Prostate gland (tissue), 2 donors: ENCODE measurements at places on chromosomes 7 and 10. TPM values are rescaled to one million over a fixed set of nuclear protein-coding genes. Genes with fewer than 3 reads are reported as not detected.

DNA sequence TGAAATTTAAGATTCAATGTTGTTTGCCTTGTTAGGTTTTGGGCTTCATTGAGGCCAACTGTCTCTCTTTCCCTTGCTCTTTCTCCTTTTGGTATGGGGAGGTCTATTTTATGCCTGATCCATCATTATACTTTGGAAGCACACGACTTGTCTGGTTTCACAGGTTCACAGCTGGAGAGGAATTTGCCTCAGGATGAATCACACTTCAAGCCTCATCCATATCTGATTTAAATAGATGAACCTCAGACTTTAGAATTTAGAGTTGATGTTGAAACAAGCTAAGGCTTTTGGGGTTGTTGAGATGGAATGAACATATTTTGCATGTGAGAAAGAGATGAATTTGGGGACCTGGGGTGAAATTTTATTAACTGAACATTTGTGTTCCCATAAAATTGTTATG, 150.5 kb upstream of the IGFBP3 start:
- no peak for DNase-seq

GRCh38 chr7:74282748-74283459, 6.3 kb upstream of the CLIP2 start:
- no peak for DNase-seq

DNA sequence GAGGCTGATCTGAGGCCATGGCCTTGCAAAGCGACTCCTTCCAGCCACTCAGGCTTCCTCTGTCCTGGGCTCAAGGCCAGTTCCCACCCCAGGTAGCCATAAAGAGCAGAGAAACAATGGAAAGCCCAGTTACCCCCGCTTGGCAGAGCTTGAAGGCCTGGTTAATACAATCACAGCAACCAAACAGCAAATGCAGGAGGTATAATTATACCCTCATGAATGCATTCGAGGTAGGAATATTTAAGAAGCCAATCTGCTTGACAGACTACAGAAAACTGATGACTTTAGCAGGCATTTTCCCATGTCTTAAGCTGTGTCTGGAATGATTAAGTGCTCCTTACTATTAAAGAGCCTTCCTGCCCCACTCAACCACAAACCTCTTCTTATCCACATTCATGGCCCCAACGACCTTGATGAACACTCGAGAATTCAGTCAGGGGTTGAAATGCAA, 114.1 kb upstream of the MACROH2A2 start:
- DNase-seq = no peak

GRCh38 chr7:48274662-48275061, 103.4 kb downstream of the ABCA13 start:
- no peak for DNase-seq

The SLC39A12 gene
- total RNA-seq = not detected

DNA sequence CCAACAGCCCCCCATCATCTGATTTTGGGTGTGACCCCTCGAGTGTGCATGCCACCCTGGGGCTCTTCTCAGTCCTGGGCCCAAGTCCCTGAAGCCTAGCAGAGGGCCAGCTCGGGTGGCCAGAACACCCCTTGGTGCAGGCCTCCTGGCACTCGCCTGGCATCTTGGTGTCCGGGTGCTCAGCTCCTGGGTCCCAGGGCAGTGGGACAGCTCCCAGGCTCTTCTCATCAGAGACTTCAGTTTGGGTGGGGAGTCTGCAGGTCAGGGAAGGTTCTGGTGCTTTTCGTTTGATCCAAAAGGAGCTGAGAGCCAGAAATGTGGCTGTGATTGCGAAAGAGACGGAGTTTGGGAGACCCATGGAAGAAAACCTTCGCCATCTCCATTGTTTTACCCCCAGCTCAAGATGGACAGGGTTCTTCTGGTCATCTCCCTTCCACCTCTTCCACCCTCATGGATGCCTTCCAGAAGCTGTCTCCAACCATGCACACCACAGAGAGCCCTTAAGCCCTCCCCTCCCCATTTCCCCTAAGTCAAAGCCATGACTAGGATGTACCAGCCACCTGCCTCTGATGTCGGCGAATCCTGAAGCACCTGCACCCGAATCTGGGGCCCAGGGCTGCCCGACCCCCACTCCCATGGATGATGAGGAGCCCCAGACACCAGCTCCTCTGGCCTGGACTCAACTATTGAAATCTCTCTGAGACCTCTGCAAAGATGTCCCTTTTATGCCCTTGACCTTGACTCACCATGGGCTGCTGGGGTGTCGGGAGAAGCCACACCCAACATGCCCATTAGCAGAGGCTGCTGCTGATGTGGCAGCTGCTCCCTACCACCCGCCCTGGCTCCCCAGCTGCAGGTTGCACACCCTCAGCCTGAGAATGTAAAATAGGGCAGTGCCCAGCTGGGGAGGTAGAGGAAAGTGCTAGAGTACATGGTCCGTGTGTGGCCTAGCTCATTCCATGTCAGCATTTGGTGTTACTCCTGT, 55.3 kb downstream of the ADCYAP1R1 start:
- DNase-seq = no peak

DNA sequence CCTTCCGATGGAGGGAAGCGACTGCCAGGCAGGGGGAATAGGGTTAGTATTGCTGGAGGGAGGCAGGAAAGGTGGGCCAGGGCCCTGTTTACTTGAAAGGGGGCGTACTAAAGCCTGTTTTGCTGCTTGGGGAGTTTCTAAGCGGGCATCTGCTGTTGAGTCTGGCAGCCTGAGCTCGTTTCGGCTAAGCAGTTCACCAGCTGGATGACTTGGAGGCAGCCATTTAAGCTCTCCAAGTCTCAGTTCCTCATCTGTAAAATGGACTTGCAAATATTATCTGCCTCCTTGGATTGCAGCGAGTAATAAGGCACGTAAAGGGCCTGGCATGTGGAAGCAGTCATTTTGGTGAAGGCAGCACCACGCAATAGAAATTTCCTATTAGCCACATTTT, 44.0 kb downstream of the LDB3 start:
- DNase-seq = no peak

DNA sequence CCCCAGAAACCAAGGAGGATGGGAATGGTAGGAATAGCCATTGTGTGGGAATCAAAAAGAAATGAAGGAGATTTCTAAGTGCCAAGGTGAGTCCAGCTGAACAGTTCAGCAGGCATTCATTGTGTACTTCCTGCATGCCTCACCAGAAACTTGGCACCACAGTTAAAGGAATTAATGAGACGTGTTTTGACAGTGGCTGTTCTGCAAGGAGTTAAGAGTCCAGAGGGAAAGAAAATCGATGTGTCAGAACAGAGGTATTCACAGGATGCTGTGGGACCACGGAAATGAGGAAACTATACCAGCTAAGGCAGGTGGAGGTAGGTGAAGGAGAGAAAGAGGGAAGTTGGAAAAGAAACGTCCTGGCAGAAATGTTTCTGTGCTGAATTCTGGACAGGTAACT, 78.1 kb downstream of the PRKCQ start:
- no peak for DNase-seq

- no peak for DNase-seq
Measured at GRCh38 chr10:34163075-34163905, 651.8 kb downstream of the PARD3 start.

DNA sequence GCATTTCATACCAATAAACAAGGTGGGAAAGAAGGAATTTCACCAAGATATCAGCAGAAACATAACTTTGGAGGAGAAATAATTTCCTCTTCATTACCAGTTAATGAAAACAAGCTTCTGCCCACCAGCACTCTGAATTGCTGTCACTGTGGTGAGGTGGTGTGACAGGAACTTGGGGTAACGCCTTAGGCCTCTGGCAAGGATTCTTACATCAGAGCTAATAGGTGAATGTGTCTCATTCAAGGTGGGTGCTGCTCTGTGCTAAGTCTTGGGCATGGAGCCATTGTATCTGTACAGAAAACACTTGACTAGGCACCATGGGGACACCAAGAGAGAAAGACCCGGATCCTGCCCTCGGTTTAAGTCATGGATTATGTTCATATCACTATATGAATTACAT, 8.3 kb upstream of the LOXL4 start:
- DNase-seq = no peak

DNA sequence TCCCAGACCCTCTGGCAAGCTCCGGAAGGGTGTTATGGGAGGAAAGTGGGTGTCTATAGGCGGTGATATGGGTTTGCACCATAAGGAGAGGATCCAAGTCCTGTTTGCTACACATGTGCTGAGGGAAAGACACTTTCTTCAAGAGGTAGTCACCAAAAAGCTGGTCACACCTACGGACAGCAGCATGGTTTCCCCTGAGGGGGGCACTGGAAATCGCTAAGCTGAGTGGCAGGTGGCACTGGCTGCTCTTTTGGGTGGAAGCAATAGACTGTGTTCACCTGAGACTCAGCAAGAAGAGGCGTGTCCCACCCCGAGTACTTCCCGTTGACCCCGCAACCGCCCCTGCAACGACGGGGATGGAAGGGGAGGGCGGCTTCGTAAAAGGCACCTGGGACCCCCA, 1.8 kb upstream of the FOXI2 start:
- DNase-seq = no peak

The FGFBP3 gene
- 3.4 TPM for total RNA-seq

DNA sequence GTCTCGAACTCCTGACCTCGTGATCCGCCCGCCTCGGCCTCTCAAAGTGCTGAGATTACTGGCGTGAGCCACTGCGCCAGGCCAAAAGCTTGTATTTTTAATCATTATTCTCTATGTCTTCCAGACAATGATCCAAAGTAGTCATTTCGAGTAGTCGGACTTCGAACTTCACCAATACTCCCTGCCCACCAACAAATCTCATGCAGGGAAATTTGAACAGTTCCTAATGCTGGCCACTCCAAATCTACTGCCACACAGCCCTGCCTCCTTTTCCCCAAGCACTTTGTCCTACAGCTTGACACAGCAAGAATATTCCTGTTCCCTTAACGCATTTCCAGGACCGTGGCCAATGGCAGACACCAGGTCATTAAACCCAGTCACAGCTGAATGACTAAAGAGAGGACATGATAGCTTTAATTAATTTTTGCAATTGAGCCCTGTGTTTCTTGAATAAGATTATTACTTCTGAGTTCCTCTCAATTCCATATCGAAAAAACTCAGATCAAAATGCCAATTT, 142.3 kb upstream of the NRP1 start:
- no peak for DNase-seq
